Thoracic aorta (tissue), 2 donors: ENCODE measurements at places on chromosomes 5 and 9. TPM values are rescaled to one million over a fixed set of nuclear protein-coding genes. Genes with fewer than 3 reads are reported as not detected.
A peak's percentile ranks its signal among the peaks of the same experiment; 100 is the strongest.

GRCh38 chr5:178206166-178207101 lies 2.1 kb downstream of the HNRNPAB start:
- no peaks in the 10 kb centered on the region for H3K27me3 ChIP-seq
- H3K36me3 ChIP-seq = peaks cover 30% of the 10 kb centered on the region
- no peak for DNase-seq
- peak overlapping the region; percentile 96 for H3K4me3 ChIP-seq
- peaks cover 10% of the 10 kb centered on the region for H3K4me1 ChIP-seq

- H3K4me3 ChIP-seq = no peak overlapping the region
- no peaks in the 10 kb centered on the region for H3K4me1 ChIP-seq
- no peaks in the 10 kb centered on the region for H3K36me3 ChIP-seq
- DNase-seq = no peak
- no peaks in the 10 kb centered on the region for H3K27me3 ChIP-seq
These were observed 104.0 kb upstream of the LMX1B start for GRCh38 chr9:126509718-126510117.

DNA sequence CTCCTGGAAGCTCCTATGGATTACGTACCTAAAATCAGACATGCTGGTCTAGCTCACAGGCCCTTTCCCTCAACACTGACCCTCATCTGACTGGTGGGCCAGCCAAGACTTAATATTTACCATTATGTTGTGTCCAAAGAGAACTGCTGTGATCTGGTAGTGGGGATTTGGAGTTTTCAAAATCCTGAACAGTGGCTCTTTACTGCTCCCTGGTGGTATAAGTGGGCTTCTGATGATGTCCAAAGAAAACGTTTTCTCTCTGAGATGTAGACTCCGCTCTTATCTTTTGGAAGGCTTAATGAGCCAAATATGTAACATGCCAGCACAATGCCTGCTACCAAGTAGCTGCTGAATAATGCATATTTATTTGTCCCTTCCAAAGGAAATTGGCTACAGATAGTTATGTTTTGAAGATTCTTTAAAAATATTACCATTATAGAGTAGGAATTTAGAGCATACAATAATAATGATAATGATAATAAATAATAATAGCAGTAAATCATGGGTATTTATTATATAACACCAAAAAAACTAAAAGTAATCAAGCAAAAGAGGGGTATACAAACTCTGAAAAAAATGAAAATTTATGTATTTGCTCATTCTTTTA lies 406.6 kb upstream of the TNC start:
- H3K36me3 ChIP-seq = no peaks in the 10 kb centered on the region
- no peak overlapping the region for H3K27ac ChIP-seq
- H3K27me3 ChIP-seq = no peaks in the 10 kb centered on the region
- no peak overlapping the region for H3K4me3 ChIP-seq
- H3K4me1 ChIP-seq = no peaks in the 10 kb centered on the region

DNA sequence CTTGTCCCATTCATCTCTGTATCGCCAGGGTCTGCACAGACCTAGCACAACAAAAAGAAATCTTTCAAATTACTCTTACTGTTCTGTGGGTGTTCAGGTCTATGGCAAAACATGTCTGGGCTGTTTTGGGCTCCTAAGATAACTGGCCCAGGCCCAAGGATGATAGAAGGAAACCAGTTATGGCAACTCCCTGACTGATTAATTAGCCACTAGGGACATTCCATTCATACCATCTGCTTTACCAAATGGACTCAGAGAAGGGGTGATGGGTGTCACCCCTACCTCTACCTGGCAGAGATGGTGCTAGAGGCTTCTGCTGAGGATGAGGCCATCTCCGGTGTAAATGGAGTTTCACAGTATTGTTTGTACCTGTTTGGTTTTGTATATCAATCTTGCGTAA lies 1.9 kb downstream of the SLC31A2 start:
- H3K4me3 ChIP-seq = peak overlapping the region; percentile 97
- no peaks in the 10 kb centered on the region for H3K27me3 ChIP-seq
- H3K4me1 ChIP-seq = peaks cover 4% of the 10 kb centered on the region
- no peaks in the 10 kb centered on the region for H3K36me3 ChIP-seq

- no peak overlapping the region for H3K27ac ChIP-seq
- DNase-seq = no peak
- no peak overlapping the region for H3K4me3 ChIP-seq
- no peaks in the 10 kb centered on the region for H3K4me1 ChIP-seq
- no peaks in the 10 kb centered on the region for H3K36me3 ChIP-seq
These were observed 37.1 kb upstream of the CAMK4 start for GRCh38 chr5:111187079-111187478.

DNA sequence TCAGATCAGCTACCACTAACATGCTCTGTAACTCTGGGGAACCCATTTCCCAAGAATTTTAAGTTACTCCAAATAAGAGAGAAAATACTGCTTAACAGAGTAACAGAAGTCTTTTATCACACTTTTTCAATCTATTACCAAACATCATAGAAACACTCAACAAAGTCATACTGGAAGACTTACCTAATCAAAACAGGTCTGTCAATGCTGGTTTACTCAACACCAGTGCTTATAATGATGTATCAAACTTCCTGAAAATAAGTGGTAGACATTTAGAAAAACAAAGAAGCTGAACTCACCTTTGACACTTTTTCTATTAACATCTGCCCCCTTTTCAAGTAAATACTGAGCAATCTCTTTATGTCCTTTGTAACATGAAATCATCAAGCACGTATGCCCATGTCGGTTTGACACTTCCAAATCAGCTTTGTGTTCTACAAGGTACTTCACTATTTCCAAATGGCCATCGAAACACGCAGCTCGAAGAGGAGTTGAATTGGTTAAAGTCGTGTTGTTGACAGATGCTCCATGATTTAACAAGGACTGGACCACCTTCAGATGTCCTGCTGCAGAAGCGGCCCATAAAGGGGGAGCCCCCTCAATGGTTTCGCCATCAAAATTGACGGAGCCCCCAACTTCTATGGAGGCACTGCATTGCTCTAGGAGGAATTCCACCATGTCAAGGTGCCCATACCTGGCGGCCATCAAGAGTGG lies 1.8 kb downstream of the FEM1C start:
- H3K36me3 ChIP-seq = no peaks in the 10 kb centered on the region
- H3K27me3 ChIP-seq = no peaks in the 10 kb centered on the region
- H3K27ac ChIP-seq = peak overlapping the region; percentile 95
- DNase-seq = no peak

- no peak overlapping the region for H3K4me3 ChIP-seq
- DNase-seq = no peak
- no peaks in the 10 kb centered on the region for H3K4me1 ChIP-seq
- no peaks in the 10 kb centered on the region for H3K27me3 ChIP-seq
- H3K27ac ChIP-seq = no peak overlapping the region
These were observed 141.5 kb upstream of the ERCC6L2 start for GRCh38 chr9:95733741-95734666.

GRCh38 chr5:96641368-96642280 lies 20.6 kb upstream of the CAST start:
- DNase-seq = no peak
- no peak overlapping the region for H3K4me3 ChIP-seq
- no peak overlapping the region for H3K27ac ChIP-seq
- H3K36me3 ChIP-seq = no peaks in the 10 kb centered on the region
- H3K27me3 ChIP-seq = no peaks in the 10 kb centered on the region

DNA sequence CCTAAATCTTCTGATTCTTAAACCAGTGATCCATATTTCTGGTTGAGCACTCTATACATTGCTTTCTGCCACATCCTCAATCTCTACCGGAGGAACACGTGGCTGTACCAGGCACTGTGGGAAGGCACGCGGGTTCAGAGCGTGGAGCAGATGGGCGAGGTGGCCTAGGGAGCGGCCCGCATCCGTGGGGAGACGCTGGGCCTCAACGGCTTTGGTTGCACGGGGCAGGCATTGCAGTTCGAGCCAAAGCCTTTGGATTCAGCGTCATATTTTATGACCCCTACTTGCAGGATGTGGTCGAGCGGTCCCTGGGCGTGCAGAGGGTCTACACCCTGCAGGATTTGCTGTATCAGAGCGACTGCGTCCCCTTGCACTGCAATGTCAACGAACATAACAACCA lies 197.2 kb upstream of the RGMB start:
- no peaks in the 10 kb centered on the region for H3K4me1 ChIP-seq
- no peak for DNase-seq
- H3K27me3 ChIP-seq = no peaks in the 10 kb centered on the region

- H3K4me1 ChIP-seq = no peaks in the 10 kb centered on the region
- no peak for DNase-seq
- H3K27me3 ChIP-seq = no peaks in the 10 kb centered on the region
- no peak overlapping the region for H3K27ac ChIP-seq
- no peak overlapping the region for H3K4me3 ChIP-seq
- no peaks in the 10 kb centered on the region for H3K36me3 ChIP-seq
These were observed 1392.3 kb upstream of the CDH9 start for GRCh38 chr5:28430565-28431178.

The TPPP gene
- 13.0 TPM for total RNA-seq

The GRIN3A gene
- 0.21 TPM for total RNA-seq

The AJM1 gene
- total RNA-seq = 7.3 TPM

The MAT2B gene
- 52.3 TPM for total RNA-seq

The SLC6A7 gene
- not detected for total RNA-seq

The PHF24 gene
- total RNA-seq = 0.27 TPM
